ENCODE measurements at places on chromosomes 4 and X. TPM values are rescaled to one million over a fixed set of nuclear protein-coding genes. Genes with fewer than 3 reads are reported as not detected.

The AWAT2 gene
- not detected for polyA plus RNA-seq

DNA sequence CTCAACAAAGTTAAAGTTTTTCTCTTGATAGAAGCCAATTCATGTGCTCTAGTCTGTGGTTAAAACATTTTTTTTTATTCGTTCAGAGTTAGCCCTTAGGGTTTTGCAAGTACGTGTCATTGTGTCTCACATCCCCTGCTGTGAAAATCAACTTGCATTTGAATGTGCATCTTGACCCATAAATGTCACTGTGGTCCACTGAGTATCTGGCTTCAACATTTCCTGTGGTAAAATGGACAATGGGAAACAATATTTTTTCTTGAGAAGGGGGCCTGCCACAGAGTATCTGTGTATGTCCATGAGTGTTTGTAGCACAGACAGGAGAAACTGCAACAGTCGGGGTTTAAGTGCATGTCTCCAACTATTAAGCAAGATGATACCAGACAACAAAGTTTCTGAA, 554.8 kb upstream of the TENM3 start:
- DNase-seq, result no peak

GRCh38 chrX:124665621-124666400, 319.4 kb downstream of the SH2D1A start:
- DNase-seq, result no peak

- no peak for DNase-seq
Observed at GRCh38 chr4:127304356-127304755, 328.4 kb upstream of the INTU start.

Data from naive thymus-derived CD8-positive, alpha-beta T cell (primary cell).